Airway epithelial cell (primary cell): ENCODE measurements at places on chromosomes 2 and 18. TPM values are rescaled to one million over a fixed set of nuclear protein-coding genes. Genes with fewer than 3 reads are reported as not detected.

SPATA3 gene
- total RNA-seq: not detected in 2 replicates

GPR75 gene
- total RNA-seq: 0.05 and 0.78 TPM in 2 replicates

KCNG3 gene
- total RNA-seq: not detected in 2 replicates

GPAT2 gene
- 0.63 and 1.6 TPM in 2 replicates for total RNA-seq

ITSN2 gene
- 13.2 and 17.1 TPM in 2 replicates for total RNA-seq

CREG2 gene
- total RNA-seq: 0.88 and 3.9 TPM in 2 replicates

KCNIP3 gene
- total RNA-seq: 0.23 and 0.99 TPM in 2 replicates

KCNG2 gene
- total RNA-seq: 0.21 TPM in 1 of 2 replicates, not detected in the other

TEKT4 gene
- not detected in 2 replicates for total RNA-seq

GPR35 gene
- 0.28 TPM in 1 of 2 replicates, not detected in the other for total RNA-seq

ANKRD62 gene
- total RNA-seq: not detected in 2 replicates

GKN1 gene
- total RNA-seq: not detected in 2 replicates

PDCD1 gene
- total RNA-seq: not detected in 2 replicates

PPIG gene
- total RNA-seq: 14.1 and 20.7 TPM in 2 replicates

ABCB11 gene
- 0.07 and 0.28 TPM in 2 replicates for total RNA-seq

CYP27C1 gene
- 1.1 and 1.7 TPM in 2 replicates for total RNA-seq

FOSL2 gene
- total RNA-seq: 74.8 and 90.4 TPM in 2 replicates

SLC11A1 gene
- total RNA-seq: 0.14 TPM in 1 of 2 replicates, not detected in the other

SMAD7 gene
- total RNA-seq: 14.1 and 17.4 TPM in 2 replicates

PDE1A gene
- total RNA-seq: under 0.01 TPM in 1 of 2 replicates, not detected in the other

TUBA3E gene
- not detected in 2 replicates for total RNA-seq

HOXD4 gene
- total RNA-seq: not detected in 2 replicates

CPS1 gene
- total RNA-seq: 10.8 TPM in 2 replicates

UPP2 gene
- not detected in 2 replicates for total RNA-seq

CHST9 gene
- 3.0 and 3.2 TPM in 2 replicates for total RNA-seq

PRKCE gene
- total RNA-seq: 1.7 and 6.5 TPM in 2 replicates

IL37 gene
- not detected in 2 replicates for total RNA-seq

ANKRD30BL gene
- not detected in 2 replicates for total RNA-seq

ALK gene
- total RNA-seq: not detected in 2 replicates

MZT2A gene
- 359 and 528 TPM in 2 replicates for total RNA-seq

SERPINB4 gene
- 4.0 and 5.0 TPM in 2 replicates for total RNA-seq

ZC3H6 gene
- total RNA-seq: 0.98 and 2.1 TPM in 2 replicates

MSH6 gene
- 47.7 and 68.5 TPM in 2 replicates for total RNA-seq

MC4R gene
- not detected in 2 replicates for total RNA-seq

HRH4 gene
- total RNA-seq: 0.07 TPM in 1 of 2 replicates, not detected in the other

RPRD1A gene
- 39.8 and 42.7 TPM in 2 replicates for total RNA-seq

CLIP4 gene
- 18.6 and 21.9 TPM in 2 replicates for total RNA-seq

HOXD9 gene
- not detected in 2 replicates for total RNA-seq

IL1RL2 gene
- total RNA-seq: 0.63 and 1.3 TPM in 2 replicates

HMSD gene
- 0.56 and 1.3 TPM in 2 replicates for total RNA-seq

REG3G gene
- not detected in 2 replicates for total RNA-seq

UGT1A3 gene
- 0.35 TPM in 1 of 2 replicates, not detected in the other for total RNA-seq

EVX2 gene
- not detected in 2 replicates for total RNA-seq

CRACDL gene
- total RNA-seq: 2.6 and 3.6 TPM in 2 replicates

CMPK2 gene
- not detected in 2 replicates for total RNA-seq

TOGARAM2 gene
- total RNA-seq: not detected in 2 replicates

NTSR2 gene
- total RNA-seq: not detected in 2 replicates

LONRF2 gene
- total RNA-seq: not detected in 2 replicates

DUSP19 gene
- total RNA-seq: 0.98 and 1.1 TPM in 2 replicates

APCDD1 gene
- total RNA-seq: 0.28 and 0.35 TPM in 2 replicates

ECEL1 gene
- not detected in 2 replicates for total RNA-seq
